ENCODE measurements at places on chromosomes 1 and 21.
A peak's percentile ranks its signal among the peaks of the same experiment; 100 is the strongest.

GRCh38 chr21:41255190-41255589 lies 61.4 kb upstream of the FAM3B start:
- DNase-seq, result no peak

GRCh38 chr1:205344066-205344928 lies 12.4 kb downstream of the KLHDC8A start:
- peak; percentile 49 for DNase-seq

GRCh38 chr1:187157552-187157951 lies 328.8 kb downstream of the PLA2G4A start:
- DNase-seq, result no peak

GRCh38 chr1:107953556-107953955 lies 11.4 kb downstream of the VAV3 start:
- no peak for DNase-seq

DNA sequence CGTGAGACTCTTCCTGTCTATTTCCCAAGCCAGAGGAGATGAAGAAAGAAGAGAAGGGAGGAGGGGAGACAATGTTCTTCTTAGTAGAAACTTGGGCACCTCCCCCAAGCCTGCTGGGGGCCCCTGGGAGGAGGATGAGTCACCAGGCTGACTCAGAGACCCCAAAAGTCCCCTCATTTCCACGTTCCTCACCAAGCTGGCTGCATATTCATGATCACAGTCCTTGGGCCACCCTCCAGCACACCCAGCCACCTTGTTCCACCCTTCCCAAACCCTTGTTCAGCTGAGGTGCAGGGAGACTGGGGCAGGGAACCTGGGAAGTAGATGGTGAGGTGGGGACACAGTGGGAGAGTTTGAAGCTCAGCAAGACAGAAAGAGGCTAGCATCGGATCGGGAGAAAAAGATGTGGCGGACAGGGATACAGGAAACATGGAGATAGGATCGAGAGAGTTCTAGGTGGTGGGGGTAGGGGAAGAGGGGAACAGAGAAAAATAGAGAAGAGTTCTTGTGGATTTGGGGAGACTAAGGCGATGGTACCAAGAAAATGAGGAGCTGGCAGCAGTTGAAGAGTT lies 712 bp downstream of the RAB13 start:
- DNase-seq, result peak; percentile 49

- DNase-seq, result no peak
Observed at GRCh38 chr1:3557366-3557765, 53.9 kb downstream of the MEGF6 start.

DNA sequence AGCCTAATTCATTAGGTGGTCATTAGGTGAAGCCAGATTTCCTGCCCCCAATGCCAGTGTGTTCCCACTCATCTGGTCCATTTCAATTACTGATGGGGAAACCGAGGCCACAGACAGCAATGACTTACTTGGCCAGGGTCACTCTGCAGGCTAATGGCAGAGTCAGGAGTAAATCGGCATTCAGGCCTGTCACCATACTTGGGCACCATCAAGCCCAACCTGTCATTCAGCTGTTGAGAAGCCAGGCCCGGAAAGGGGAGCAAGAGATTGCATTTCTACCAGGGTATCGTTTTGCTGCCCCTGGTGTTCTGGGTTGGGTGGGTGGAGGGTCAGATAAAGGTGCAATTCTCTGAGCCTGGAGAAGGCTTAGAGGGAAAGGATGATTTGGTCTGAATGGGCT lies 8.0 kb upstream of the TMEM61 start:
- no peak for DNase-seq

DNA sequence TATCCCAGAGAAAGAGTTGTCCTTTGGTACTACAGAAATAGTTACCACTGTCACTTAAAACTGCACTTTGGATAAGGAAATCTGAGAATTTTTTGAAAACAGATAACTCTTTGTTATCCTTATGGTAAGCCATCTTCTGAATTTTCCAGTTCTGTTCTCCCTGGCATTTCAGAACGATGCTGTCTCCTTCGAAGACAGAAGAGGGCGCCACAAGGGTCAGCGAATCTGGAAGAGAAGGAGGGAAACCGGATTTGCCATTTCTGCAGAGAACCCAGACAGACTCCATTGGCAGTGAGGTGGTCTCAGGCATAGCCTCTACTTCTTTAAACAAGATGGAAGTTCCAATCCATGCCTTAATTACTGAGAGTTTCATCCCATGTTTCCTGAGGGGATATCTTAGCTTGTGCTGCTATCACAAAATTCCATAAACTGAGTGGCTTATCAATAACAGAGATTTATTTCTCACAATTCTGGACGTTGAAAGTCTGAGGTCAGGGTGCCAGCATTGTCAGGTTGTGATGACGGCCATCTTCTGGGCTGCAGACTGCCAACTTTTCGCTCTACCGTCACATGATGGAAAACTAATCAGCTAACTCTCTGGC lies 6.4 kb downstream of the FCRL2 start:
- no peak for DNase-seq

GRCh38 chr1:171252482-171252881 lies 4.2 kb downstream of the FMO1 start:
- DNase-seq, result no peak

DNA sequence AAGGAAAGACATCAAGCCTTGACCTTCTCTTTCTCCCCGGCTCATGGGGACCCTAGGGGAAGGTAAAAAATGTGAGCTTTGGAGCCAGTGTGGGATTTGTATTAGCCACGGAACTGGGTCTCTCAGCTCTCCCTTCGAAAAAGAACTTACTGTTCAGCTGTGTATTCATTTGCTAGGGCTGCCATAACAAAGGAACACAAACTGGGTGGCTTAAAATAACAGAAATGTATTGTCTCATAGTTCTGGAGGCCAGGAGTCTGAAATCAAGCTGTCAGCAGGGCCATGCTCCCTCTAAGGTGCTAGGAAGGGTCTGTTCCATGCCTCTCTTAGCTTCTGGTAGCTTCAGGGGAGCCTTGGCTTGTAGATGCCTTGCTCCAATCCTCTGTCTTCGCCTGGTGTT lies 83.5 kb upstream of the SLC2A1 start:
- DNase-seq, result no peak

GRCh38 chr1:228827019-228827418 lies 91.7 kb downstream of the RHOU start:
- DNase-seq, result no peak

- DNase-seq, result no peak
Observed at GRCh38 chr1:167092653-167093052, 1.2 kb upstream of the STYXL2 start.

- no peak for DNase-seq
Observed at GRCh38 chr1:99975529-99975928, 5.7 kb downstream of the SLC35A3 start.

DNA sequence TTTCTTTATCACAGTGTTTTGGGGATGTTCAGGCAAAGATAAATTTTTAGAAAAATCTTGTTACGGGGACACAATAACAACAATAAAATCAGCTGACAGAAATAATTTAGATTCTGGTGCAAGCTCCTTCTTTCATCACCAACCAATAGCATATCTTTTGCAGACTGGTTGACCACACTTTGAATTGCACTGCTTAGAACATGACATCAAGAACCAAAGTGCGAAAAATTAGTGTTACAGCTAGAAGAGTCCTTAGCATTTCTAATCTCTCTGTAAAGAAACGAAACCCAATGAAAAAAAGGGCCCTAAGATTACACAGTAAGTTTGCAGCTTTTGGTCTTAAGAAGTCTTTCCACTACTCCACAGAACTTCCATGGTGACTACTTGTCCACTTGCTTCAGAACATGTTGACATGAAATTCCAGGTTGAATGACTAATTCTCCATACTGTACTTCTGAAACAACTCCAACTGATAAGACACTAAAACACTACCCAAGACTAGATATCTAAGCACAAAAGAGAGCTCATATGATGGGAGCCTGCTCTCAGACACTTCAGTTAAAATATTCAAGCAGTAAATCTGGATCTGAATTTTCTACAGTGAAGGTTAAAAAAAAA lies 31.3 kb downstream of the XKR8 start:
- no peak for DNase-seq

Measured in activated CD4-positive, alpha-beta T cell treated with anti-CD3 and anti-CD28 coated beads, Interleukin-2, amount 50 U/mL, for 48 hours (primary cell).